ENCODE measurements at places on chromosomes 5 and 9.

- no peak for DNase-seq
Measured at GRCh38 chr5:102090770-102091169, 205.3 kb downstream of the SLCO4C1 start.

GRCh38 chr5:143198332-143198731 is 205.2 kb downstream of the NR3C1 start:
- DNase-seq, result no peak

GRCh38 chr5:109030360-109031143 is 282.9 kb downstream of the FER start:
- DNase-seq, result no peak

- DNase-seq, result no peak
Measured at GRCh38 chr5:143557061-143557818, 153.8 kb upstream of the NR3C1 start.

GRCh38 chr5:180341595-180341994 is 11.5 kb downstream of the GFPT2 start:
- DNase-seq, result no peak

DNA sequence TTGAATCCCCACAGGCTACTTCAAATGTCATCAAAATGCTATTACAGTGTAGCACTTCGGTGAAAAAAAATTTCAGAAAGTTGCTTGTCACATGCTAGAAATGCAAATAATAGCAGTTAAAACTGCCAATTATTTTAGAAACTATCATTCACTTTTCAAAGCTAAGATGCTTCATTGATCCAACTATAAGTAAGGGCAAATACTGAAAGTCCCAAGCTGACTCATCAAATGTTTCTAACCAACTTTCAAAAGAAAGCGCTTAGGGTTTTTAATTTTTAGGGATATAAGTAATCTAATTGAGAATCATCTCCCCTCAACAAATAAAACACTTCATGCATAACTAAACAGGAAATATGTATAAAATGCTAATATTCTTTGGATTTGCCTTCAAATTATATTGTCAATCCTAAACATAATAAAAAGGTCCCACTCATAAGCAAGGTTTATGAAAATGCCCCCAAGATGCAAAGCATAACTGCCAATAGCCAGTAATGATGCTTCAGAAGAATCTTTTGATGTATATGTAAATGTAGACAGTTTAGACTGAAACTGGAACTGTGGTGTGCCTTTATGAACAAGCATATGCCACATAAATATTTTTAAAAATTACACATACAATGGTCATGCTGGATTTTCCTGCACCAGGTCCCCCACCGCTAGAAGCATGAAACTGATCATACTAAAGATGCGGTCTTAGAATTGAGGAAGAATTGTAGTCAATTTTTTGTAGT is 12.2 kb downstream of the ACTL7A start:
- DNase-seq, result no peak

DNA sequence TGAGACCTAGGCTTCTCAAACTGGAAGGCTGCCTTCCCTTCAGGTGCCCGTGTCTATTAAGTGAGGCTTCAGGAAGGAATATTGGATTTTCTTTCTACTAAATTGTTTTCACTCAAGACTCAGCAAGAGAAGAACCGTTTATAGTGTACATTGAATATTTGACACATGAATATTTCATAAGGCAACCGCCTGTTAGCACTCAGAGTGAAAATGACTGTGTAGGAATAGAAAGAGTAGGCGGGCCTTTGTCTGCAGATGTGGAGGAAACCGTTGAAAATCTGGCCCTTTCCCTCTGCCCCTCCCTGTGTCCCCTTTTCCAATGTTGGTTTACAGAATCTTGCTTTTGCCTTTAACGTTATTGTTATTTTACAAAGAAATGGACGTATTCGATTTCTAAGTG is 6.2 kb downstream of the SAP30L start:
- DNase-seq, result no peak
